ENCODE measurements at places on chromosomes 12 and 14. TPM values are rescaled to one million over a fixed set of nuclear protein-coding genes. Genes with fewer than 3 reads are reported as not detected.

DNA sequence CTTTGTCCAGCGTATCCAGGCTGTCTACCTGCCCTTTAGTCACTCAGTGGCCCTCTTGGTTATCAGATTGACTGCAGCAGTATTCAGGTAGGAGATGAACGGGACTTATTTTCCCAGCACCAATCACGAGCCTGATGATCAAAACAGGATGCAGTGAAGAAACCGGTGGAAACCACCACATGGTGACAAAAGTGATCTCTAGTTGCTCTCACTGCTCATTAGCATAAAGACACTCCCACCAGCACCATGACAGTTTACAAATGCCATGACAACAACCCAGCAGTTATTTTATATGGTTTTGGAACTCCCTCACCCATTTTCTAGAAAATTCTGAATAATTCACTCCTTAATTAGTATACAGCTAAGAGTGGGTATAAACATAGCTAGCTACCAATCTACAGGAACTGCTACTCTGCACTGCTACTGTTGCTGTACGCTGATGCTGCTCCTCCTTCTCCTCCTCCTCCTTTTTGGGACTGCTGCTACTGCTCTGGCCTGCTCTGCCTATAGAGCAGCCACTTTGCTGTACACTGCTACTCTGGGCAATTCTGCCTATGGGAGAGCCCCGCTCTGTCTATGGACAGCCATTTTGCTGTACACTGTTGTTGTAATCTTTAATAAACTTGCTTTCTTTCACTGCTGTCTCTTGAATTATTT lies 142.5 kb upstream of the SSTR1 start:
- DNase-seq = no peak

Gene FBXO21
- total RNA-seq = 36.5 TPM

DNA sequence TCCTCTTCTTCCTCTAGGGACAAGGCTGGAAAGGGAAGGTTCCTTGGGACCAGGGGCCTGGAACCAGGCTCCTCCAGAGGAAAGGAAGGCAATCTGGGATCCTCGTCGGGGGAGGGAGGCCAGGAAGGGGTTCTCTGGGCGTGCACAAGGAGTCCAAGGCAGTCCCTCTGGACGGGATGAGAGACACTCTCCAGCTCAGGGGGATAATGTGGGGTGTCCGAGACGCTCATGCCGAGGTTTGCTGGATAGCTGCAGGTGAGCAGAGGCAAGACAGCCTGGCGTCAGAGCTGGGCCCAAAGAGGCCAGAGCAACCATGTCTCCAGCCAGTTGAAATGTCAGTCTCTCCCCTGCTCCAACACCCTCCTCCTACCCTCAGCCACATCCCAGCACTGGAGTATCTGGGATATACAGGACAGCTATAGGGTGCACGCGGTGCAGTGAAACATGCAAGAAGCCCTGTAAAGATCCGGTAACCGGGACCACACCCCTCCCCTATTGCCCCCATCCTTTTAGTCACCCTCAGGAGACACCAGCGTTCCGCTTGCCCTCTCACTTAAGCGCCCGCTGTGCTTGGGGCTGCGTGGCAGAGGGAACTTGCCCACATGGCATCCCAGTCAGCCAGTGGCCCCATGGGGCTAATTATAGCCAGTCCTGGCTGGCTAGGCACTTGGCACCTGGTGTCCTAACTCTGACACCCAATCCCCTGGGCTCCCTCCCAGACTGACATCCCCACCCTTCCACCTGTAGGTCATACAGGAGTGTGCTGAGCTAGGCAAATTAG lies at the start of gene KLHL33:
Gene KLHL33, minus strand, starts transcription at position 585 of the 781 bp plus-strand sequence. Its CDS starts 355 bp downstream, at position 230.
- DNase-seq = no peak

- DNase-seq = peak; percentile 29
These were observed 787 bp downstream of the HECTD4 start for GRCh38 chr12:112381406-112381882.

Gene VRTN
- total RNA-seq = not detected

GRCh38 chr14:67846029-67846610 lies 26.5 kb downstream of the RAD51B start:
- DNase-seq = no peak

- no peak for DNase-seq
These were observed 248.7 kb upstream of the PELI2 start for GRCh38 chr14:55869397-55870049.

Gene DCN
- total RNA-seq = 1,324 TPM

Gene PLEKHG7
- total RNA-seq = not detected

Gene CFAP54
- 0.97 TPM for total RNA-seq

GRCh38 chr12:113482334-113482733 lies 10.7 kb upstream of the LHX5 start:
- no peak for DNase-seq

DNA sequence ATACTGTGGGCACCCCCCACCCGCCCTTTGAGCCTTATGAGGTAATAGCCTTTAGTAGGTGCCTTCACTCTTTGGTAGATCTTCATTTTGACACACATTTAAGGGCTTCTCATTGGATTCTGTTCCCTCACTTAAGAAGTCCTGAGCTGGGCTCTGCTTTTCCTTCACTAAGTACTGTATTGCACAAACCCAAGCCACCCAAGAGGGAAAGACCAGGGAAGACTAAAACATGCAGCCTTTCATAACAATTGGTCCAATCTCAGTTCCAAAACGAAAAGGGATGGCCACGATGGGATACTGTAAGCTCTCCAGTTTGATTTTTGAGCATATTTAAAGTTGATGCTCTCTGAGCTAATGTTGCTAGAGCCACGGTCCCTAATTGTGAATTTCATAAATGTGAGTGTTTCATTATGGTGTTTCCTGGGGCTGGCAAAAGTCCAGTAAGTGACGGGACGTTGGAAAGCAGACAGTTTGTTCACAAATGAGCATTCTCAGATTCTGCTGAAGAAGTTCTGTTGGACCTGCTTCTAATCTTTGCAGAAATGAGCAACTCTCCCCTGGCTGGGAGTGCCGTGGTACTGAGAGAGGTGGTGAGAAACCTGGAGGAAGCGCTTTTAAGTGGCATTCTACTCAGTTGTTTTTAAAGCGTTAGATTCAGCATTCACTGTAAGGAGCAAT lies 9.4 kb downstream of the SSPN start:
- peak; percentile 32 for DNase-seq

Gene SLC8B1
- 14.0 TPM for total RNA-seq

Gene KLRF1
- total RNA-seq = 0.31 TPM

- peak; percentile 69 for DNase-seq
These were observed 124.5 kb downstream of the NCOR2 start for GRCh38 chr12:124442772-124443445.

- no peak for DNase-seq
These were observed 96.0 kb upstream of the PCED1B start for GRCh38 chr12:46983393-46983793.

DNA sequence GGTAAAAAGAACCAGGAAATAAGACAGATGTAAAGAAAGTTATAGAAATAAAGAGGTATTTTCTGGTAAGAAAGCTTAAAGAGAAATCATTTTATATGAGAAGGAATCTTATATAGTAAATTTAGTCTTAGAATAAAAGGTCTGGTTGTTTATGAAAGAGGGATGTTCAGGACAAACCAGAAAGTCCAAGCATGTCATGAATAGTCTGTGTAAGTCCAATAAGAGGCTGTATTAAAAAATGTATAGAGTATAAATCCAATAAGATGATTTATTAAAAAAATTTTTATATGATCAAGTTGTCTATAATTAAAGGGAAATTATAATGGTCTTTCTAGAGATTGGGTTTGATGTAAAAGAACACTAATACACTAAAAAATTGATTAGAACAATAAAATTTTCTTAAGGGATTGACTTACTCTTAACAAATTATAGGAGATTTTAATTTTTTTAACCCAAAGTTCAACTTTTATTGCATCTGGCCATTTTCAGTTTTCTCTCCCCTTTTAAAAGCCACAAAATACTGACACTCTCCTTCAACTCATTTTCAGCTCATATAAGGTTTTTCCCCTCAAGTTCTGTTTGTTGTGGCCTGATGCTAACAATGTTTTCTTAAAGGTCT lies 35.1 kb downstream of the ST8SIA1 start:
- DNase-seq = no peak

- DNase-seq = no peak
These were observed 13.1 kb downstream of the GRIN2B start for GRCh38 chr12:13968281-13968680.

DNA sequence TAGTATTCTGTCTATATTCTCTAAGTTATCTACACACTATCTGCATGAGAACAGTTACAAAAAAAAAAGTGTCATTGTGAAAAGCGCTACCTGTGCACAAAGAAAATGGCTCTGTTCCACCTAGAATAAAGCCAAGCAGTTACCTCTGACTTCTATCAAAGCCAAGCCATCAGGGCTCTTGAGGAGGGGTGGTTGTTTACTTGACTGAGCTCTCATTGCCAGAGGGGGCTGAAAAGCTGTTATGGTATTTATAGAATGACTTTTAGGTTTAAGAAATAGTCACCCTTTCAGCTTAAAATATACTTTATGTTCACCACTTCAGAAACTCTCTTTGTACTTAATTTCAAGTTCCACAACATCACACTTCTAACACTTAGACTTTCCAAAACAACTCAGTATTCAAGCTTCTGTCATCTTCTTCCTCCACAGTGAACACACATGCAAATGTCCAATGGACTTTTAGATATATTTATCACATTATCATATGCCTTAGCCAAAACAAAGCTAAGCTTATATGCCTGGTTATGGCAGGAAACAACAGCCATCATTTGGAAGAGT lies 7.5 kb downstream of the ITPR2 start:
- no peak for DNase-seq

Gene SAMD15
- total RNA-seq = 0.52 TPM

Gene EIF2S3B
- 0.65 TPM for total RNA-seq

Gene WBP11
- 41.0 TPM for total RNA-seq

DNA sequence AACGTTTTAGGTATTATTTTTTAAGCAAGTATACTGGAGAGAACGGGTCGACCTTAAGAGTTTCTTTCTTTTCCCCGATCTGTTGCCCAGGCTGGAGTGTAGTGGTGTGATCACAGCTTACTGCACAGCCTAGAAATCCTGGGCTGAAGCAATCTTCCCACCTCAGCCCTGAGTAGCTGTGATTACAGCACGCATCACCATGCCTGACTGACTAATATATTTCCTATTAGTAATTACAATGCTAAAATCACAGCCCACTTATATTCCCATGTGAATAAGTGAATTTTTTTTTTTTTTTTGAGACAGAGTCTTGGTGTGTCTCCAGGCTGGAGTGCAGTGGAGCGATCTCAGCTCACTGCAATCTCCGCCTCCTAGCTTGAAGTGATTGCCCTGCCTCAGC lies 50.4 kb downstream of the DICER1 start:
- DNase-seq = no peak

DNA sequence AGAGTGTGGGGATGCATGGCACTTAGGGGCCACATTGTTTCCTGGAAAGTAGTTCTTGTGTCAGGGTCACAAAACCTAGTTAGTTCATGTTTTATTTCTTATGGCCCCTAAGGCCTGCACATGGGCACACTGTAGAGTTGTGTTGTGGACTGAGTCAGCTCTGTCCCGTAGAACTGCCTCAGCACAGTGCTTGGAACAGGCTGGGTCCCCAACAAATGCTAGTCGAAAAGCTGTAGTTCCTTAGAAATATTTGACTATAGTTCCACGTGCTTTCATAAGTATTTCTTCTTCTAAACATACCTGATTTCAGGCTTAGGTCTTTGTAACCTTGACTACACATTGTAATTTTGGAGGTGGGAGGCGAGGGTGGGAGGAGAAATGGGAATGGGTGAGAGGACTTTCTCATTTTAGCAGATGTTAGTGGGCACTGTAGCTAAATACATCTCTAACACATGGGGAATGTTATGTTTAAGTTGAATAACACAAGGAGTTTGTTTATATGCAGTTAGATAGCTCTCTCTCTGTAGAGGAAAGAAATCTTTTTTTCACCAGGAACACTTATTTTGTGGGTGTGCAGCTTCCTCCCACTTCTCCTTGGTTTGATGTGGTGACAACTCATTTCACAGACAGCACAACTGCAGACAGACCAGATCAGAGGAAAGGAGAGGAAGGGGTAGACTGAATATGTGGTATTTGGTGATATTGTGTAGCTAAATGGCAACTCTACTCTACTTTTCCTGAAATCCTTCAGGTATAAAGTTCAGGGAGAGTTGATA lies 39.5 kb upstream of the DACT1 start:
- no peak for DNase-seq

DNA sequence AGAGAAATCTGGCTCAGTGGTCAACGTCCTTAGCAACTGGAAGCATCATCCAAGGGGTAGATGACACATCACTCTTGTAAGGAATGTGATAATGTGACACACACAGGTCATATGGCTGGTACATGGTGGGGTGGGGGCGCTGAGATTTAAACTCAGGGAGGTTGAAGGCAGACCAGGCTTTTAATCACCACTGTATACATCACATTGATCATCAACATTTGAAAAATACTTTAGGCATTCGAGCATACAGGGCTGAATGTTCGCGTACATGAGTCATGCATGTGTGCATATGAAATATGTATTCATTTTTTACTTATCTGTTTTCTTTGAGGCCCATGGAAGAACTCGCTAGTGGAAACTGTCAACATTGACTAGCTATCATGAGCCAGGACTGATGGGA lies 976.4 kb downstream of the VRK1 start:
- DNase-seq = no peak

Gene KRT77
- not detected for total RNA-seq

- DNase-seq = no peak
These were observed 21.4 kb upstream of the TMTC2 start for GRCh38 chr12:82665142-82665923.

Data from left cardiac atrium (tissue), 4 donors.